ENCODE measurements at places on chromosomes 6 and 20.
A peak's percentile ranks its signal among the peaks of the same experiment; 100 is the strongest.

DNA sequence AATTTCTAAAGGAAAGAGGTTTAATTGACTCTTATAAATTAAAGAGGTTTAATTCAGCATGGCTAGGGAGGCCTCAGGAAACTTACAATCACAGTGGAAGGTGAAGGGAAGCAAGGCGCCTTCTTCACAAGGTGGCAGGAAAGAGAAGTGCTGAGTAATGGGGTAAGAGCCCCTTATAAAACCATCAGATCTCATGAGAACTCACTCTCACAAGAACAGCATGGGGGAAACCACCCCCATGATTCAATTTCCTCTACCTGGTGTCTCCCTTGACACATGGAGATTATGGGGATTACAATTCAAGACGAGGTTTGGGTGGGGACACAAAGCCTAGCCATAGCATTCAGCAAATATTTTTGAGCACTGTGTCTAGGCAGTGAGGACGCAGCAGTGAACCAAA, 3.9 kb upstream of the IPCEF1 start:
- DNase-seq: no peak

DNA sequence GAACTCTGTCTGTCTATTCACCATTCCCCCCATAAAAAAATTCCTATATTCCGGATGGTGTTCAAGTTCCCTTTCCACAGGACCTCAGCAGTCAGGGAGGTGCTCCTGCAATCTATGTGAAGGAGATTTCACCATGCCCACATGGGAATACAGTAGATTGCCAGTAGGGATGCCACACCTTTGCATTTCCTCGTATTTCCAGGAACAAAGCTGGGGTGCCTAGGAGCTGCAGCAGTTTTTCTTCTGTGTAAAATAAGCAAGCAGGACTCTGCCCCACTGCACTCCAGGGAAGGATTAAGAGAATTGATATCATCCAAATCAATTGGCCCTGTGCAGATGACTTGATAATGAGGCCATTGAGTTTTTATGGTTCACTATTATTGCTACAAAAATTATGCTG, 7.4 kb upstream of the KIF16B start:
- no peak for DNase-seq

DNA sequence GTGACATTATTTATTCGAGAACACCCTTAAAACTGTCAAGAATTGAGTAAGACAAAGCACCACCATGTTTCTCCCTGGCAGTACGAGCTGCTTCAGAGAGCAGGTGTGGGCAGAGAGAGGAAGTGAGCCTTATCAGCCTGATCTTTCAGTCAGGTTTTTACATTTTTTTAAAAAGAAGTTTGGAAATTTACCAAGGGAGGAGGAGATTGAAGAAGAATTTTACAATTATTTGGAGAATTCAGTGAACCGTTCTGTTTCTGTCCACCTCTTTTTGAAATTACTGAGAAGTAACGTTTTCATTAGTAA, 75.5 kb downstream of the ZDHHC14 start:
- no peak for DNase-seq

GRCh38 chr6:42898891-42899361, 16.9 kb upstream of the PTCRA start:
- DNase-seq: peak; percentile 81

- DNase-seq: no peak
Observed at GRCh38 chr6:157665180-157665579, 157.9 kb upstream of the SNX9 start.

- DNase-seq: no peak
Observed at GRCh38 chr6:98833307-98834059, 891 bp upstream of the POU3F2 start.

DNA sequence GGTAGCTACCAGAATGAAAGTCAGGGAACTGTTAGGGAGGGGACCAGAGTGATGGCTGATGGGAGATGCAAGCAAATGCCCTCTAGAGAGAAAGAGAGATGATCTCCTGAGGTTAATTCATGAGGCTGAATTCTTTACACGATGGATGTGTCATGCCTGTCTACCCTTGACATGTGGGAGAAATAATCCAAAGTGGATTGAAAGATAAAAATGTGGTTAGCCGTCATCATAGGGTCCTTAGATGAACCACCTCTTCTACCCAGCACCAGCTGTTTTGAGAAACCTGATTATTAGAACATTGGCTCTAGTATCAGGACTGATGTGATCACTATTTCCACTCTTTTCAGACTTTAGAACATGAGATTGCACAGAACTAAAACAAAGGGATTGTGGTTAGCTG, 53.6 kb downstream of the SOBP start:
- DNase-seq: no peak

DNA sequence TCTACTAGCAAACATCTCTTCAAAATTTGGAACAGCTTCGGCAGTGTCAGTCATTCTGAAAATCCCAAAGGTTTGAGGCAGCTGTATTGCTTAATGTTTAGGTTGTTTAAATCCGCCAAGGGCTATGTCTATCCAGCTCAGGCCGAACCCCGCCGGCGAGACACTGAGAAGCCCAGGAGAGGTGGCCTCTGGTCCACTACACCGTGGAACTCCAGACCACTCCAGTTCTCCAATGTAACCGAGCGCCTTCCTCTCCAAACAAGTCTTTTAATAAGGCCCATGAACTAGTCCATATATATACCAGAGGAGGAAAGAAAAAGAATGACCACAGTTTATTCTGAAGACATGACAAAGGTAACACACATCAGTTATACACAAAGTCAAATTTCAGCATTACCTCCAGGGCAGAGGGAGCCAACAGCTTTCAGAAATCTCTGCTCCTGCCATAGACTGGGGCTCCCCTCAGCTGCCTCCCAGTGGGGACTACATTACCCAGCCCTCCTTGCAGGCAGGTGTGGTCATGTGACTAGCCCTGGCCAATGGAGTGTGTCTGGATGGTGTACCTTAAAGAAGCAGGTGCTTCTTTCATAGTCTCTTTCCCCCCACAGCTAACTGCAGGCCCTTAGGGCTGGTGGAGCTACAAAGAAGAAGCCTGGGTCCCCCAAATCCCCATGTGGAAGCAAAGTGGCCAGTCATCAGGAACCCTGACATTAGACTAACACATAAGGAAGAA, at the start of gene RAMACL:
TSS of gene RAMACL (minus strand) at position 255 of the 733 bp plus-strand sequence. CDS start at position 54, 201 bp downstream.
- peak; percentile 29 for DNase-seq

DNA sequence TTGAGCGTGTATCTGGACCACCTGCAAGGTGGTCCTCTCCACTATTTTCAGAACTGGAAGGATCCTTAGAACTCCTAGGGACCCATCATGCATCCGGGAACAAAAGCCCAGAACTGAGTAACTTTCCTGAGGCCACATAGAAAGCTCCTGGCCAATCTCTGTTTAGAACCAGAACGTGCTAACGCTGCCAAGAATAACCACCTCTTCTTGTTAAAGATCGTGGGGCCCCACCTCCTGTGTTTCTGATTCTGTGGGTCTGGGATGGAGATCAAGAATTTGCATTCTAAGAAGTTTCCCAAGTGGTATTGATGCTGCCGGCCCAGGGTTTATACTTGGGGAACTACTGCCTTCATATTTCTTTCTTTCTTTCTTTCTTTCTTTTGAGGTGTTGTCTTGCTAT, 13.3 kb downstream of the CD40 start:
- DNase-seq: no peak

DNA sequence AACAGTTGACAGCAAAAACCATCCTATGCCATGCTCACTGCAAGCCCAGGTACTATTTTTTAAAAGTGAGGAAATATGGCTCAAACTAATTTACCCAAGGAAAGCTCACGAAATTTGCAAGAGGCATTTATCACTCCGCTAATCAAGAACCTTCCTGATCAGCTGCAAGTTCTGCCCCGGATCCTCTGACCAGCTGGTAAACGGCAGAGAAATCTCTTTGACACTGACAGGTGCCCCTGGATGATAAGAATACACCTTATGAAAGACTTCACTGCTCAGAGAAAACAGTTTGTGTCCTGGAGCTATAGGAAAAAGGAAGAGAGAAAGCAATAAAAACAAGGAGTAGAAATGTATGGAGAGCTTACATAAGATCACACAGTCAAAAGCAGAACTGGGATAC, 6.4 kb downstream of the CNKSR3 start:
- no peak for DNase-seq

DNA sequence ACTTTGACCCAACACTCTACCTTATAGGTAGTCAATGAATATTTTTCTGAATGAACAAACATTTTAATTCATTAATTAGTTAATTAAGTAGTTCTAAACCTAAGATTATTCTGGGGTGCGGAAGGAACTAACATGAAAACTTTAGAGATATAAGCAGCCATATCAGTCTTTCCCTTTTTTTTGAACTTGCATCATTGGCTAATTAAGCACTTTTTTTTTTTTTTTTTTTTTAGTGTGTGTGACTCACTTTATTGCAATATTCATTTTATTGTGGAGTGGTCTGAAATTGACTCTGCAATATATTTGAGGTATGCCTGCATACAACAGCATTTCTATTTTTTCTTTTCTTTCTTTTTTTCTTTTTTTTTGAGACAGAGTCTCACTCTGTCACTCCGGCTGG, 21.8 kb upstream of the AMD1 start:
- no peak for DNase-seq

DNA sequence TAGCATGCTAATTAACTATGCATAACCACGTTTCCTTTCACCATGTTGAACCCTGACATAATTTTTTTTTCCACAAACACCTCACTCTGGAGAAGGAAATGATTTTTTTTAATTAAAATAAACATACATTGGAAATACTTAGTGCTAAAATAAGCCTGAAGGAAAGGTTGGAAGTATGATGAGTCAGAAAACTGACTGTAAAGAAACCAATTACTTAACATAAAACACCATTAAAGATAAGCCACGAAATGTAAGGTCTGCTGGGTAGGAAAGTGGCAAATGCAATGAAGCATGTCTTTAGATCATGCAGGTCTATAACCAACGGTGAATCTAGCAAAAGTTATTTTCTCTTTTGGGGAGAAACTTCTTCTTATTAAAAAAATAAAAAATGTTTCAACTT, 47.5 kb downstream of the OPRM1 start:
- DNase-seq: no peak

GRCh38 chr6:3791526-3792203, 40.2 kb upstream of the PXDC1 start:
- DNase-seq: no peak

- no peak for DNase-seq
Observed at GRCh38 chr20:24781418-24781980, 167.6 kb upstream of the CST7 start.

- no peak for DNase-seq
Observed at GRCh38 chr20:20490673-20491072, 122.8 kb downstream of the INSM1 start.

DNA sequence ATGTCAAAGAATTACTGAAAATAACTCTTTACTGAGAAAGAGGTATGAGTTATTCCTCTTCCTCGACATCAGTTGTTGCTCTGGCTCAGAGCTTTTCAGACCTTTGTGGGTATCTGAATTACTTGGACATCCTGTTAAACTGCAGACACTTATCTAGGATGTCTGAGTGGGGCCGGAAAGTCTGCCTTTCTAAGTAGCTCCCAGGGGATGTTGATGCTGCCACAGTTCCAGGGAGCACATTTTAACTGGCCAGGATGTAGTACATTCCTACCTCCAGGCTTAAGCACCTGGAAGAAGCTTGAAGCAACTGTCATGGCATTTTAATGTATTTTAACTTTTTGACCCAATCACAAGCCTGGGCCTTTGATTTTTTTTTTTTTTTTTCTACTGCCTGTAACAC, 265.8 kb upstream of the PLCB4 start:
- DNase-seq: no peak

GRCh38 chr6:166598441-166599138, 12.1 kb upstream of the RAMACL start:
- no peak for DNase-seq

DNA sequence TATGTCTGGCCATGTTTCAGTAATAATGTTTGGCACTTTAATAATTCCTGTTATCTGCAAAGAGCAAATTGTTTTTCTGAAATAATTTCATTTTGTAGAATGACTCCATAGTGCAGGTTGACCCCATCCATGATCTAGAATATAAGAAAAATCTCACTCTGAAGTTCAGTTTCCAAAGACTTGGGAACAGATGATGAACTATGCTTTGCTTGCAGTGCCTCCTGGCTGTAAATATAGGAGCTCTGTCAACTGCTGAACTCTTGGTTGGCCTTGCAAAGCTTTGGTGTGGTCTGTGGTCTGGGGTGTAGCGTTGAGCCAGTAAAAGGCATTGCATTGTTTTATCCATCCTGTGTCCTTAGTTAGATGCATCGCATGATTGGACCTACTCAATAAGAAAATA, 104.0 kb downstream of the PLCB4 start:
- no peak for DNase-seq

DNA sequence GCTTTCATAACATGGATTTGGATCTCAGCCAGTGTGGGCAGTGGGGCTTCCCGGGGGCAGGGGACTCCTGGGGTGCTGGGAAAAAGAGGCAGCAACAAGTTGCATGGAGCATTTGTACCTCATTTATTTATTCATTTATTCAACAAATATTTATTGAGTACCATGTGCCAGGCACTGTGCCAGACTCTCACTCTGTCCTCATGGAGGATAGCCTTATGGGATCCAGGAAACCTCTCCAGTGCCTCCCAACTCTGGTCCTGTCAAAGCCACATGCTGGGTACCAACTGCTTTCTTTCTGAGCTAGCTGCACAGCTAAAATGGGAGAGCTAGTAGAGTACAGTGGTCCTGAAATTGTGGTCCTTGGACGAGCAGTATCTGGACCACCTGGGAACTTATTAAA, 87.8 kb upstream of the EPB41L1 start:
- no peak for DNase-seq

DNA sequence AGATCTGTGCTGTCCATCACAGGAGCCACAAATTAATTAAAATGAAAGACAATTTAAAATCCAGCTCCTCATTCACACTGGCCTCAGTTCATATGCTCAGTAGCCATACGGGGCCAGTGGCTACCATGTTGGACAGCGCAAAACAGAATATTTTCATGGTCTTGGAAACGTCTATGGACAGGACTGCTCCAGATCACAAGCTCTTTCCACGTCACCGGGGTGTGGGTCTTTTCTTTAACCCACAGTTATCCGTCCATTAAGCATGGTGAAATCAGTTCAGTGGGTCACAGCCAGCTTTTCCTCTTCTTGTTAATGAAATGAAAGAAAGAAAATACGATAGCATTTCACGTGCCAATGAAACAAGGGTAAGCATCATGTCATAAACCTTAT, 24.1 kb downstream of the GFOD1 start:
- DNase-seq: no peak
